ENCODE measurements at places on chromosomes 7 and 10.
A peak's percentile ranks its signal among the peaks of the same experiment; 100 is the strongest.

DNA sequence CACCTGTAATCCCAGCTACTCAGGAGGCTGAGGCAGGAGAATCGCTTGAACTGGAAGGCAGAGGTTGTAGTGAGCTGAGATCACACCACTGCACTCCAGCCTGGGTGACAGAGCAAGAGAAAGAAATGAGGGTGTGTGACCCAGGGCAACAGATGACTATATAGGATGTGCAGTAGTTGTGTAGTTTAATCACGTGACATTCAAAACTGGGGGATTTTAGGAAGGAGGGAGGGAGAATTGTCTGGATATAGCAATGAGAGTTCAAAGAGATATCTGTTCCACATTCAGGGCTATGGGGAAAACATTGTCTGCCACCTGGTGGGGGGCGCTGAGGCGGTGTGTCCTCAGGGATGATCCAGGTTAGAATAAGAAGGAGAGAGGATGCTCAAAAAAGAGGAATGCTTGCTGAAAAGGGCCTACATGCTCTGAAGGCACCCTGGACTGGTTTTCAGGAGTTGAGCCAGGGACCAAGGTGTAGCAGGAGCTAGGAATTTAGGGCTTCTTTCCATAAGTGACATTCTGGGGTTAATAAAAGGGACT is 7.8 kb upstream of the ZYX start:
- DNase-seq = no peak

GRCh38 chr7:50657912-50658311 is 92.7 kb upstream of the DDC start:
- DNase-seq = no peak

DNA sequence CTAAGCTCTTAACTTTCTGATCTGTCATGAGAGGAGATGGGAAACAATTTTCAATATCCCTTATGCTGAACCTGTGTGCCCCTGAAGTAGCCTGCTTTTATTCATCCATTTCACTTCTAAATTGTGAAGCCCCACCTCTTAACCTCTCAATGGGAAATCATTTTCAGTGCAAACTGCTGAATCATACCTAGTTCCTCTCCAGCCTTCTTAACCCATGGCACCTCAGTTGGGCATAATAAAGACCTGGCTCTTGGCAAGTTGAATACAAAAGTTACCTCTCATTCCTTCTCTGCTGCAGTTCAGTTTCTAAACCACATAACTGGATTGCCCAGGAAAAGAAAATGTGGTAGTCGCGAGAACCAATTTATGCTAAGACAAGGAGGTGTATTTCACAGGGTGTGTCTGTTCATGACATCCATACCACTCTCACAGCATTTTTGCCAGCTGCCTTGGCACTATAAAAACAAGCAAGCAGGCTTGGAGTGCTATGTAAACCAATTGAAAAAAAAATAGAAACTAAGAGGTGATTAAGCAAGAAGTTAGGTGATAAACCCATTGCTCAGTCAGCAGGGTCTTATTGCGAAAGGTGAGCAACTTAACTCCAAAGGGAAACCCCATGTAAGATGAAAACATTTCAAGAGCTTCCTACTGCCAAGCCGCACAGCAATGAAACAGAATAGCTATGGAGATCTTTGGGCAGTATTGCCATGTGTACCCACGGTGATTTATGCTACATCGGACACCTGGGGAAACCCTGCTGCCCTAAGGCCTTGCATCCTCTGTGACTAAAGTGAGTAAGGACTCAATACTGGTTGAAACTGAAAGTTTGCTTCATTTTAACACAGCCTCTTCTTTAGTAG is 57.0 kb upstream of the DKK1 start:
- DNase-seq = no peak

GRCh38 chr10:14971867-14972448 is 12.8 kb downstream of the MEIG1 start:
- no peak for DNase-seq

DNA sequence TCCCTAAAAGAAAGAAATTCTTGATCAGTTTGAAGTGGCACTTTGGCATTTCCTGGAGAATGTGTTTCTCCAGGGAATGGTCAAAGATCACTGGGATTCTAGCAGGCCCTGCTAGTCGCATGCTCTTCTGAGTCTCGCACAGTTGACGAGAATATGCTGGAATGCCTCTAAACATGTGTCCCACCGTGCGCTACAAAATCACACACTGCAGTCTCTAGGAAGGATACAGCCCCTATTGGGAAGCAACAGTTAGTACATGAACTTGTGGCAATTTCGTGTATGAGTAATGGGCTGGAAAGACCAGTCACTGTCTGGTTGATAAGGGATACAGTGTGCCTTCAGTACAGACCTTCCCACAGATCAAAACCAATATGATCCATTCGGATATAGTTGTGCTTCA is 257.9 kb downstream of the PRPF18 start:
- no peak for DNase-seq

GRCh38 chr7:103573479-103574058 is 127.6 kb upstream of the SLC26A5 start:
- DNase-seq = peak; percentile 30

DNA sequence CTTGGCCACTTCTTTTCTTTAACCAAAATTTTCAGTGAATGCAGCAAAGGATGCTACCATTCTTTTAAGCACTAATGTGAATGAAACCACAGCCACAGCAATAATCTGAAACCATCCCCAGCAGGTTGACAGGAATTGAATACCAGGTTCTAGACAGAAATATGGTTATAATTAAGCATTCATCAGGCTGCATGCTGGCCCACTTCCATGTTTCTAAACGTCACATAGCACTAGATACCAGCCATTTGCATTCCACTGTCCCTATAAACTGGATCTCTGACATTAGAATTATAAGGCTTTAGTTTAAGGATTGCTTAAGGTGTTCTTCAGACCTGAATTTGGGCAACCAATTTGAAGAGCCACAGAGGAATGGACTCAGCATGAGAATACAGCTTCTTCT is 340.8 kb upstream of the KLF6 start:
- no peak for DNase-seq

GRCh38 chr10:126686268-126686667 is 15.8 kb upstream of the C10orf90 start:
- DNase-seq = no peak

DNA sequence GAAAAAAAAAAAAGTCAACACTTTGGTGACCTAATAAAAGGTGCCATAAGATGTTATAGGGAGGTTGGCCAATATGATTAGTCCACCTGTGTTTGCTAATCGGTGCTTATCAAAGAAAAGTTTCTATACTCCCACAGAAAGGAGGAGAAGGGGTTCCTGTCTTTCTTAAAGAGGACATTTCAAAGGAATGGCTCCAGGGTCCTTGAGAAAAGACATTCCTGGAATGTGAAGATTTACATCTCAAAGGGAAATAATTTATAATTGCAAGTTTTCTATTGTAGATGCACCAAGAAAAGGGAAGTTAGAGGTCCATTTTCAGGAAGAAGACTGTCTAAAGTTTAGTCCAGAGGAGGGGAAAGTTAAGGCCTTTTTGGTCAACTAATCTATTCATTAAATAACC is 715.3 kb downstream of the NXPH1 start:
- no peak for DNase-seq

DNA sequence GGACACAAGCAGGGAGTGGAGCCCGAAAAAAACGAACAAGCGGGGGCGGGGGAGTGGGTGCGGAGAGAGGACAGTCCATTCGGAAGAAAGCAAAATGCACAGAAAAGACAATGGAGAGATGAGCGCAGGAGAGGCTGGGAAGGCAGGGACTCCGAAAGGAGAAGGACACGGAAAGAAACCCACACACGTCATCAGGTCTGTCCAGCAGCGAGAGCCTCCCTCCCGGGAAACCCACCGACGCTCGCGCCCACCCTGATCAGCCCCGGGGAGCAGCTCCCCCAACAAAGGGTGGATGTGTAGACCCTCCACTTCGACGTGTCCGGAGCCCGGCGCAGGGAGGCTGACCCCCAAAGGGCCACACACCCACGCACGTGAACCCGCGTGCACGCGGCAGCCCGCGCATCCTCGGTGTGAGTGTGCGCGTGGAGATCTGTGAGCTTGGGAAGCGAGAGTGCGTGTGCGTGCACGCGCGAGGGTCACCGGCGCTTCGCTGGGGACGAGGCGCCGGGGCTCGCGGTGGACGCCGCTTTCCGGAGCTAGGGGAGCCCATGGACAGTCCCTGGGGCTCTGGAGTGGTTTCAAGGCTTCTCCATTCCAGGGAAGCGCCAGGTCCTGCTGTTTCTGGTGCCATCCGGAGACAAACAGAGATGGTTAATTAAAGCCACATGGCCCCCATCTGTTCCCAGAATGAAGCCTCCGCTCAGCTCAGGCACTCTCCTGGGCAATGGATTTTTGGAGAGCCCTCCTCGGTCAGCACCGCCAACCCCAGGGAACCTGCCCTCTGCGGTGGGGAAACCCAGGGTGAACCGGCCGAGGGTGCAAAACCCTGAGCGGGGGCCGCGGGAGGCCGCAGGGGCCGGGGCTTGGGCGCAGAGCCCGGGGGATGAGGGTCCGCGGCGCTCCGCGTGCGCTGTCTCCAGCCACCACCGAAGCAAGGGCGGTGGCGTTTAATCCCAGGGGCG is 916 bp downstream of the LAMB1 start:
- DNase-seq = peak; percentile 50

GRCh38 chr10:75726522-75727483 is 295.4 kb downstream of the LRMDA start:
- DNase-seq = no peak

DNA sequence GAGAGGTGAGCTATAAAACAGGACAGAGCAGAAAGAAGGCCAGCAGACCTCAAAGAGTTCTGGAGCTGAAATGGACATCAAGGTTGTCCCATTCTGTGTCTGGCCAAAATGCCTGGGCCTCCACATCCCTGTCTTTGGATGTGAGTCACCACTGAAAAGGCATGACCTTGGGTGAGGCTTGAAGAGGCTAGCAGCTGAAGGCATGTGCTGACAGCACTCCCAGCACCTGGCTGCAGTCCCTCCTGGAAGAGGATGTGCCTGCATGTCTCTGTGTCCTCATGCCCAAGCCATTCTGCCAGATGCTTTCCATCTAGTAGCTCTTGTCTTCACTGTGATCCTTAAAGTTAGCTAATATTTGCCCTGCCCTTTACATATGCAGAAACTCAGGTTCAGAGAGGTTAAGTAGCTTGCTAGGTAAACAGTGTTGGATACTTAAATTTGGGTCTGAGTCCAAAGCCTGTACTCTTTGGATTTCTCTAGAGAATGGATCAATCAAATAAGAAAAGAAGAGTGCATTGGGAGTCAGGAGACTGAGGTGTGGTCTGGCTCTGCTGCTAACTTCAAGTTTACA is 35.8 kb downstream of the HECW1 start:
- DNase-seq = no peak

- no peak for DNase-seq
These were observed 13.0 kb downstream of the EN2 start for GRCh38 chr7:155470686-155471638.

- DNase-seq = no peak
These were observed 88.5 kb downstream of the AVL9 start for GRCh38 chr7:32583791-32584190.

GRCh38 chr7:130144312-130145171 is 60.7 kb downstream of the TMEM209 start:
- no peak for DNase-seq

DNA sequence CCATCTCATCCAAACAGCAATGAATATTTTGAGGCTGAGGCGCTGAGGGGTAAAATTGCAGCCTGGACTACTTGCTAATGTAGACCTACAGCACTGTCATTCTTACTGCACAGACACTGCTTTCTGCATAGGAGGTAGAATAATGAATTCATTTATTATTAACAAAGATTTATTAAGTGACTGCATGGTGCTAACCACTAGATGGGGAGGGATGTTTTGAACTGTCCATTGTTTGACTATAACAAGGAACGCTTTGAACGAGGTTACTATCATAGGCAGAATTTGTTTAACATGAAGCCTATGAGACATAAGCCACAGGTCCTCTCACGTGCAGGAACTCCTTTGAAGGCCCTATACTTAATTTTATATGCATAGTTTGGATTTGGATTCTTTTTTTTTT is 143.8 kb downstream of the CFTR start:
- no peak for DNase-seq

DNA sequence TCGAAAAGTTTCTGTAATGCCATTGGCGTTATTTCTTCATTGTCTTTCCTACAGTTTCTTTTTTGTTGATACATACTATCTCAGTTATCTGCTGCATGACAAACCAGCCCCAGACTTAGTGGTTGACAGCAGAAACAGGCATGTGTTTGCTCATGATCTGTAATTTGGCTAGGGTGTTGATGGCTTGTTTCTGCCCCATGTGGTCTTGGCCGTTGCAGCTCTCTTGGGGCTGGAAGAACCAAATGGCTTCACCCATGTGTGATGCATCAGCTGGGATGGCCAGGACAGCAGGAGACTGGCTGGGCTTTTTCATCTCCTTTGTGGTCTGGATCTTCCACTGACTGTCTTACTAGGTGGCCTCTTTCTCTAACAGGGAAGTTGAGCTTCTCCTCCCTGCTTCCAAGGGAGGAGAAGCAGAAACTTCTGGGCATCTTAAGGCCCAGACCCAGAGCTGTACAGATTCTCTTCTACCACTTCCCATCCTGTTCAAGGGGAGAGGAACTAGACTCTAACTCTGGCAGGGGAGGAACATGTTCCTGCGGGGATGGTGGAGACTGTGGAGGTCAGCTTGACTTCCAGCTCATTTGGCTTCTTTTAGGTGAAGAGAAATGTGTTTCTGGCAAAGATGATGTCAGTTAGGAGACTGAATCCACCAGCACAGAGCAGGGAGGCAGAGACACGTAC is 89.3 kb downstream of the FANK1 start:
- no peak for DNase-seq

- no peak for DNase-seq
These were observed at the start of gene SORCS1 for GRCh38 chr10:107163881-107164861. TSS of gene SORCS1 (minus strand) at chr10:107164706.

DNA sequence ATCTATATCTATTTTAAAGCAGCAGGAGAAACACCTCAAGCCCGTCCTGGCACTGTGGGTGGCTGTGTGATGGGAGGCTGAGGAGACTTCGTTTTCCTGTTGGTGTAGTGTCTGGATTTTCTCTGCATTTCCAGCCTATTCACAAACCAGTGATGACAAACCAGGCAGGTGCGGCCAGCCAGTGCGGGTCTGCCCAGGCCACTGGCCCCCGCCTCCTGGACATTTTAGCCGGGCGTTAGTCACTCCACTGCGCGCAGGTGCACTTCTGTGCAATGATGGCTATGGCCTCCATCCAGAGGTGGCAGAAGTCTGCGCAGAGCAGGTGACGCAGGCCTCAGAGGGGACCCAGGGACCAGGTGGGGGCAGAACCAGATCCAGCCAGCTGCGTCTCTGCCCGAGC is 64.9 kb upstream of the PITRM1 start:
- no peak for DNase-seq

DNA sequence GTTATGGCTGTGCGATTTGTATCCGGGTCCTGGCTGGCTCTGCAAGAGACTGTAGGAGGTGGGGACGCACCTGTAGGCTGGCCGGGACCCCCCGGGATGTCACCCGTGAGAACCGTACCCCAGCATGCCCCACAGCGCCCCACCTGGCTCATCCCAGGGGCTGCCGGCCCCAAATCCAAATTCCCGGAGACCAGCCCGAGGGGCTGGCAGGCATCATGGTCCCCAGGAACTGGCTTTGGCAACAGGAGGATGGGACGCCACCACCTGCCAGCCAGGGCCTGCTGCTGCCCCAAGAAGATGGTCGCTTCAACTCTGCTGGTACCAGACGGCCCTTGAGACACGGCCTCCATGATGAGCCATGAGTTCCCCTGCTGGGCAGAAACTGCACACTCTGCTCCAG is 239.4 kb downstream of the ELFN1 start:
- DNase-seq = no peak
